ENCODE measurements at places on chromosomes 12 and 14.

- no peak for DNase-seq
These were observed 370.2 kb upstream of the E2F7 start for GRCh38 chr12:77435446-77436091.

DNA sequence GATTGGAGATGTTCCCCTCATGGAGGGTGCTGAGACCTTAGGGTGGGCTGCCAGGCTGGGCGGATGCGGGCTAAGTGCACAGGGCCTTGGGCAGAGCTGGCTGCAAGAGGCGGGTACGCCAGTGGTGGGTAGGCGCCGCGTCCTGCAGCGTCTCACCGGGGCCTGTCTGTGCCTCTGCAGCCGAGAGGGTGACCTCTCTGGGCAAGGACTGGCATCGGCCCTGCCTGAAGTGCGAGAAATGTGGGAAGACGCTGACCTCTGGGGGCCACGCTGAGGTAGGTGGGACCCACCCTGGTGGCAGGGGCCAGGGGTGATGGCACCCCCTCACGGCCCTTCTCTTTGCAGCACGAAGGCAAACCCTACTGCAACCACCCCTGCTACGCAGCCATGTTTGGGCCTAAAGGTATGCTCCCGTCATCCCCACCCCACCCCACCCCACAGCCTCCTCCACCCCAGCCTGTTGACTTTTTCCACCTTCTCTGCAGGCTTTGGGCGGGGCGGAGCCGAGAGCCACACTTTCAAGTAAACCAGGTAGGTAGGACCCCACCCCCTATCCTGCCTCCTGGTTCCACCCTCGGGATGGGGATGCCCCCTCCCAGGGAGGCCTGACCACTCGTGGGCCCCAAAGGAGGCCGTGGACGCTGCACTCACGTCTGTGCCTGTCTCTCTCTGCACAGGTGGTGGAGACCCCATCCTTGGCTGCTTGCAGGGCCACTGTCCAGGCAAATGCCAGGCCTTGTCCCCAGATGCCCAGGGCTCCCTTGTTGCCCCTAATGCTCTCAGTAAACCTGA is 1.5 kb downstream of the CRIP1 start:
- no peak for DNase-seq

DNA sequence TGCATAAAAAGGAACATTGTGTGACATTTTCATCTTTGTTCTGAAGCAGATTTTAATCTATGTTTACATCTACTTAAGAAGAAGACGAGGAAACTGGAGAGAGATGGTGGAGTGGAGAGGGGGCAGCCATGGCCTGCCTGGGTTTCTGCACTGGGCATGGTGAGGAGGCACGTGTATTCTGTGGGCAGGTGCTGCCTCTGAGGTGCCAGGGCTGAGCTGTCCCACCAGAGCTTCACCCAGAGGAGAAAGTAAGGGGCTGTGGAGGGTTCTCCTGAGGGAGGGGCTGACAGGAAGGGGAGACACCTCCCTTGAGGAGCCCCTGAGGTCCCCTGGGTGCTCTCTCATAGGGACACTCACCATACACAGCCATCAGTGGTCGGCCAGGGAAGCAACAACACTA is 372.4 kb upstream of the OR4E1 start:
- no peak for DNase-seq

DNA sequence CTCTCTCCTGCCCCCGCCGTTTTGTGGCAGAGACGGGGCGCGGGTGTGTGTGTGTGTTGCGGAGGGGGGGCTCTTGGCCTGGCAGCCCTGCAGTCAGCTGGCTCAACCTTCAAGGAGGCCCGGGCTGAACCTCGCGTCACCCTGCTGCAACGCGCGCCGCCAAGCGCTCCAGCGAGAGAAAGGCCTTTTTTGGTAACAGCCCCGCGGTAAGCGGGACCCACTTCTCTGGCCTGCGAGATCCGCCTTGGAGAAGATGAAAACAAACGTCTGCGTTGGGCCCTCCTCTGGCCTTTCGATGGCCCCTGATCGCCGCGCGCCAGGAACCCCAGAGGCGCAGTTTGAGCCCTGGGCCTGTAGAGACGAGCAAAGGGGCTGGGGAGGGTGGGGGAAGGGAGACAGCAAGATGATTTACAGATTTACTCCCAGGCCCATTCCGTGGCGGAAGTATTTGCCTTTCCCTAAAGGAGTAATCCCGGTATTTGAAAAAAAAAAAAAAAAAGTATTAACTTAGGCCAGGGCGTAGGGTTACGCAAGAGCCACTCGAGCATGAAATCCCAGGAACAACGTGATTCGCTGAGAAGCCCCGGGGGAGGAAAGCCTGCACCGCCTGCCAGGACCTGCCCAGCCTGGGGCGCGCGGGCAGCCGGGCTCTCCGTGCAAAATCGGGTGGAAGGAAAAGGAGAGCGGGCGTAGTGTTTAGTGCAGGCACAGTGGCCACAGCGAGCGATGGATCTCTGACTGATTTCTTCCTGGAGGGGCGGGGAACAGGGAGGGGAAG is 4.5 kb upstream of the IRF2BPL start:
- DNase-seq: peak; percentile 71

GRCh38 chr14:55418411-55418810 is 6.8 kb upstream of the ATG14 start:
- DNase-seq: no peak

- no peak for DNase-seq
These were observed 8.0 kb downstream of the CHGA start for GRCh38 chr14:92930737-92931602.

GRCh38 chr12:132430838-132431774 is 58.8 kb upstream of the FBRSL1 start:
- DNase-seq: no peak

GRCh38 chr14:53044486-53044885 is 93.6 kb upstream of the FERMT2 start:
- DNase-seq: no peak

DNA sequence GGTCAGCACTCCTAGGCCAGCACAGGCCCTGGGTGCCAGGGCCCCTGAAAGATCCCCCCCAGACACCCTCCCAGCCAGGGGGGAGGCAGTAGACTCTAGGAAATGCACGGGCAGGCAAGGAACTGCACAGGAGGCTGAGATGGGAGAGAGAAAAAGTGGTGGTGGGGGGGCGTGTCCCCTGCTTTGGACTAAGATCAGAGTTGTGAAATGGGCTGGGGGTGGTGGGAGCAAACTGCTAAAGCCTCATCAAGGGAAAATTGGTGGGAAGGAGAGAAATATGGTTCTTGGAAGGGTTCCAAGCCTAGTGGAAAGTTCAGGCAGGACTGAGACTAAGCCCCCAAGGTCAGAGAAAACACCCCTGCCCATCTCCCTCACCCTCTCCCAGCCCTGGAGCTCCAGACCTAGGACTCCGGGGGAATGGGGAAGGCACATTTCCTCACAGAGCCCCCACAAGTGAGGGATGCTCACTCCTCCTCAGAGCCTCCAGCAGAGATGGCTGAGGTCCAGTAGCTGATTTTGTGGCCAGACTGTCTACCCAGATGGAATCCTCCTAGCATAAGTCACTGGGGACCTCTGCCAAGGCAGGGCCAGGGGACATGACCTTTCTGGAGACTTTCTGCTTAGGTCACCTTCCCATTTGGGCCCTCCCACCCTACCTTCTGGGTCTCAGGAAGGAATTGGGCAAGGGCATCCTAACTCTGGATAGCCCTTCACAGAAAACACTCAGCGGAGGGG is 29.8 kb downstream of the FIGNL2 start:
- DNase-seq: no peak

GRCh38 chr14:61528591-61529021 is 166.7 kb upstream of the HIF1A start:
- no peak for DNase-seq

DNA sequence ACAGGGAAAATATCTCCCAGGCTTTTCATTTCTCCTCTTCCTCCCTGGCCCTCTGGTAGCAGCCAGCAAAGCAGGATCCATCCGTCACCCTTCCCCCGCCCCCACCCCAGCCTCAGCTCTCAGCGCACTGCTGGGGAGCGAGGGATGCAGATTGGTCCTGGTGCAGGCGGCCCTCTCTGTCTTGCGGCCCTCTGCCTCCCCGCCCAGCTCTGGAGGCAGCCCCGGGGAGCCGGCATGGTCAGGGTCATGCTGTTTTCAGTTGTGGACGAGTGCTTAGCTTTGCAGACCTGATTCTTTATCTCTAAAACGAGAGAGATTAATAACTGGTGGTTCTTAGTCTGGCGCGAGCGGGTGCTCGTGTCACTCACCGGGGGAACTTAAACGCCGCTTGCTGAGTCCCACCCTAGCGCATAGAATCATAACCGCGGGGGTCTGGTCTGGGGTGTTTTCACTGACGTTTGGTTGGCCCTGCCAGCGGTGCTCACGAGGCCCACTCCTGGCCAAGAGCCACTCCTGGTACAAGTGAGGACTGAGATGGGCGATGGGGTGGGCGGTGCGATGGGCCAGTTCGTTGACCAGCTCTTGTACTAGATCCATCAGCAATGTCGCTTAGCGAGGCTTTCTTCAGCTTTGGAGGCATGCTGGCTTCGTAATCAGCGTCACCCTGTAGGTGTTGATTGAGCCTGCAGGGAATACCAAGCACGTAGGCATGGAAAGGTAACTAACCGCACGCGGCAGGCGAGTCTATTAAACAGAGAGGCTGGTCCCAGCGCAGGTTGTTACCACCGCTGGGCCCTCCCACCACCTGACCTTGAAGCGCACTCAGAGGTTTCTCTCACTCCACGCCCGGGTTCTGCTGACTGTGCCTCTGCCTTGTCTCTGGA is 95.2 kb downstream of the TSPAN9 start:
- no peak for DNase-seq

DNA sequence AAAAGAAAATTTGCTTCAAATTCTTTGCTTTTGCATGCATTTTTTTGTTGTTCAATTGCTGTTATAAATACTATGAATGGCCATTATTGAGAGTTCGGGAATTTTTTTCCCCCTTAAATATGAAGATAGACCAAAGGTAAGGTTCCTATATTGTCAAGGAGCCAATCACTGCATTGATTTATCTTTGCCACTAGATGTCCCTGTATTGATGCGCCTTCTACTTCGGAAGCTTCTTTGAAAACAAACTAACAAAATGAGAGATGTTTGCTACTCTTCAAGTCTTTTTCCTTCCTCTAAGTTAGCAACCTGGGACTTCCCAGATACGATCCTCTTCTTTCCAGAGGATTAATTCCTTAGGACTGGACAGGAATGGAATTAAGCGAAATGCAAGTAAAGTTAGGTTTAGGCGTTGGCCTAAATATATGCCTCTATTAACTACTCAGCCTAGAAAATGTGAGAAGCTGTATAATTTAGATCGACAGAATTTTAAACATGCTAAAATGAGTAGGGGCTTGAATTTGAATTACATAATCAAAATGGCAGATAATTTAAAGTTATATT is 318.1 kb downstream of the AEBP2 start:
- DNase-seq: no peak

DNA sequence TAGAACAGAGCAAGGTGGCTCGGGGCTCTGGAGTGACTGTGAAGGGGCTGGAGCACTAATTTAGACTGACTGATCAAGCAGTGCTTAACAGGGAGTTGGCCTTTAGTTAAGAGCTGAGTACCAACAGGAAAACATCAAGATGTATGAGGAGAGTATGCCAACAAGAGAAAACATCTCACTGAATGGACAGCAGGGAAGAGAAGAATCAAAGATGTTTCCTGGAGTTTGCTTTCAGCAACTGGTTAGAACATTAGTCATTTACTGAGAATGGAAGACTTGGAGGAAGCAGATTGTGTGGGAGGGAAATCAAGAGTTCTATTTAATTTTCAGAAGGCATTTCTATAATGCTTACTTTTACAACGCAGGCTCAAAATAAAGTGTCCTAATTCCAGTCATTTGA is 259.3 kb downstream of the ADAMTS20 start:
- no peak for DNase-seq

DNA sequence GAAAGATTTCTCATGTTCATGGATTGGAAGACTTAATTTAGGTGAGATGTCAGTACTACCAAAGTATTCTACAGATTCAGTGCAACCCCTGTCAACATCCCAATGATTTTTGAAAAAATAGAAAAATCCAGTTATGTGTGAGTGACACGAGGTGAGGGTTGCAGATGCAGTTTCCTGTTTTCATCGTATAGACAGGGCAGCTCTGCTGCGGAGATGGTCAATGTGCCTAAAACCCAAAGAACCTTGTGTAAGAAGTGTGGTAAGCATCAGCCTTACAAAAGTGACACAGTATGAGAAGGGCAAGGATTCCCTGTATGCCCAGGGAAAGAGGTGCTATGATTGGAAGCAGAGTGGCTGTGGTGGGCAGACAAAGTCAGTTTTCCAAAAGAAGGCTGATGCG is 94.4 kb downstream of the SCAF11 start:
- DNase-seq: no peak

DNA sequence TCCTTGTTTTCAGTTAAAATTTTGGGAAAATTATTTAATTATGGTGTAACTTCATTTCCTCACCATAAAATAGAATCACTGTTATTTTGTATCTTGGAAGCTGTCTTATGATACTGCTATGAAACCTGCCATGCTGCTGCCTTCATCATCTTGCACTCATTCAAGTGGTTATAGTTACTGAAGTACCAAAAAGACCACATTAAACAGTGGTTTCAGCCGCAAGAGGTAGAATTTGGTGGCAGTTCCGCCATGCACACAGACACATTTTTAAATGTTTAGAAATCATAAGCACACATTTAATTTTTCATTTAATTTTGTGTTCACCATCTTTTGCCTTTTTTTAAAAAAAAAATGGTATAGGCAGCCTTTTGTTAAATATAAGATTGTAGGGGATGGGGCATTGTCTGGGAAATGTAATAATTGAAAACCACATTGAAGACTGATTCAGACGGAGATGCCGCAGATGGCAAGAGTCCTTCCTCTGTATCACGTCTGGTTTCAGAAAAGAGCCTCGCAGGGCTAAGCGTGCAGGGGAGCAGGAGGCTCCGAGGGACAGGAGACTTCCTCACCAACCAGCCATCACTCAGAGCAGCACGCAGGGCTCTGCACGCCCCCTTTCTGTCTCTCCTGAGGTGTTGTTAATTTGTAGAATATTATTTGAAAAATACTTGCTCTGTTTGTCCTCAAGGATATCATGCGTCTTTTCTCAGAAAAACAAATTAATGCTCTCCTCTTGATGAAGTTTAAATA is 115.2 kb upstream of the PELI2 start:
- no peak for DNase-seq

GRCh38 chr12:58479401-58479800 is 440.9 kb downstream of the LRIG3 start:
- DNase-seq: no peak

DNA sequence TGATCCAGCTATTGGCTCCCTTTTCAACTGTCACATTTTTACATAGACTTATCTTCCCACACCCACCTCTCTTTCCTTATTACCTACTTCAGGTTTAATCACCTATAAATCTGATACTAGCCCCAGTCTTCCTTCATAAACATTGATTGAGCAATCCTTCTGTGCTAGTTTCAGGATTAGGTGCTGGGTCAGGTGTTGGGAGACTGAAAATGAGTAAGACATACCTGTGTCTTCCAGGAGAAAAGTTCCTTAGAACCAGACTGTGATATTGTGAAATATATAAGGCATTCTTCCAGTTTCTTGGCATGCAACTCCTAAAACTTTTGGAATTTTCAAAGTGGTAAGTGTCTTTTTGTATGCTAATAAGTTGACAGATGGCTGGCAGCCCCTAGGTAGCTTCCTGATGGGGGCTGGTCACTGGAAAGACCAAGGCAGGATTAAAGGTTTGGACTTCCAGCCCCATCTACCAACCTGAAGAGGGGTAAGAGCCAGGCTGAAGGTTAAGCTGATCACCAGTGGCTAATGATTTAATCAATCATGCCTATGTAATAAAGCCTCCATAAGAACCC is 4.6 kb downstream of the ANO6 start:
- no peak for DNase-seq

- DNase-seq: peak; percentile 1
These were observed 185.6 kb upstream of the ARID2 start for GRCh38 chr12:45543887-45544286.
